ENCODE measurements at places on chromosomes 2 and 18.

DNA sequence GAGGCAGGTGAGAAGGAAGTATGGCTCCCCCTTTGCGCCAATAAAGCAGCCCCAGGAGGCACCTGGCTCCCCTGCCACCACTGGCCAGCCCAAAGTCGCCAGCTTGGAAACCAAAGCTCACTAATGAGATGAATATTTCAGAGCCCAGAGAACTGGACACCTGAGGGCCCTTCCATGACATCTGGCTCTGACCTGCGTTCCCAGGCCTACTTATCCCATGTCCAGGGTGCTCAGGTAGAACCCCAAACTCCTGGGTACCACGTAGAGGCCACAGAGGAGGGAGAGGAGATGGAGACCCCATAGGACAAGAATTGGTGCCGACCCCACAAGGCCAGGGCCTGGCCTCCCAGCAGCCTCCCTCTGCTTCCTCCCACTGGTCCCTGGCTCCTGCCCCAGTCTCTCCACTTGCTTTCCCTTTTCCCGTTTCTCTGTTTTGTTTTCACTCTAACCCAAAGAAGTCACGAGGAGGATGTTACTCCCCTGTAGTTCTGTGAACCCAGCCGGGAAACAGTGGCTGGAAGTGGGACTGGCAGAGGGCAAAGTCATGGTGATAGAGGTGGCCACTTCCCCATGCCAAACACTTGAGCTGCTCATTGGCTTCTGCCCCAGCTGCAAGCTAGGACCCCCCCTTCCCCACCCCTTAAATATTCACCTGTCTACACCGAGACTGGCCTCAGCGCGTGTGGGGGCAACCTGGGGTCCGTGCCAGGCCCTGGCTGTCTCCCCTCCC is 820 bp downstream of the TMBIM1 start:
- DNase-seq = no peak

- no peak for DNase-seq
Observed at GRCh38 chr2:57733956-57734355, 312.6 kb upstream of the VRK2 start.

DNA sequence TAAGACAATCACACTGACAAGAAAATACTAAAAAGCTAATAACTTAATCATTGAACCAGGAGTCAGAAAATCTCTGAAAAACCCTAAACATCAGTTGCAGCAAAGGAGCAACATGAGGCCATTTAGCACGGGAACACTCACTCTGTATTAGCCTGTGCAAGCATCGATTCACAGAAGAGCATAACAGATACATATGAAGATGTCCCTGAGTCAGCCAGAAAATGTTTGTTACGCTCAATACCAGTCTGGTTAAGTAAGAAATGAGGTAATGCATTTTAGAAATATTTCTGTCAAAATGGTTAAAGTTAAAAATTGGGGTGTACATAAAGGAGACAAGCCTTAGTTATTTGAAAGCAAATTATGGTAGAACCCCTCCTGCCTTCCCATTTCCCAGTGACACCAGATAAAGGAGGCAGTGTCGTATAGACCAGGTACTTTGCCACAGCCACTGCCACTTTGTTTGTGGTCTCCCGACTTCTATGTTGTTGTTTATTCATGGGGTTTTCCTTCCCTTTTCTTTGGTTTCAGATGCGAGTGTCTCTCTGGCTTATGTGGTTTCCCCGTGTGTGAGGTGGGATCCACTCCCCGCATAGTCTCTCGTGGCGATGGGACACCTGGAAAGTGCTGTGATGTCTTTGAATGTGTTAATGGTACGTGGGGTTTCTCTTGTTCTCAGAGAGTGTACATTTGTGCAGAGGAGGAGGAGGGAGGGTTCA is 108.6 kb downstream of the CRIM1 start:
- DNase-seq = no peak

DNA sequence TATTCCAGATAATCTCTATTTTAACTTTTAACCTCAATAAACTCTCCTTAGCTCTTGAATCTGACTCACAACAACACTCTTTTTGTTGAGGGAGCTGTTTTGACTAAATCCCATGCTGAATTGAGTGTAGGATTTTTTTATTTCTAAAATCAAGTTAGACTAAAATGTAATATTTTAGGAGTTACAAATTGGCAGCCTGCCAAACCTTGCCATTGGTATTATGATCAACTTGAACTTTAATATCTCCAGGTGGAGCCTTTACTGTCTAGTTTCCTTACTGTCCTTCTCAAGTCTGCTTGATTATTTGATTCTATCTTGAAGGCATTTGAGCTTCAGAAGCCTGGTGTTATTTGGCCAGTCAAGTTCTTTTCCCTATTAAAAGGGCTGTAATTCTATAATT is 8.7 kb downstream of the PIKFYVE start:
- peak; percentile 1 for DNase-seq

GRCh38 chr2:28228434-28228995 is 164.1 kb upstream of the FOSL2 start:
- no peak for DNase-seq

GRCh38 chr2:118530976-118531375 is 316.5 kb downstream of the EN1 start:
- no peak for DNase-seq

- DNase-seq = no peak
Observed at GRCh38 chr2:41668529-41668928, 379.3 kb upstream of the PKDCC start.

GRCh38 chr2:221569871-221570270 is 2.2 kb downstream of the EPHA4 start:
- DNase-seq = no peak

GRCh38 chr2:231633241-231633976 is 40.7 kb downstream of the TEX44 start:
- no peak for DNase-seq

- DNase-seq = no peak
Observed at GRCh38 chr2:46163098-46163430, 134.1 kb upstream of the EPAS1 start.

- no peak for DNase-seq
Observed at GRCh38 chr2:220278022-220278421, 650.6 kb downstream of the SLC4A3 start.

DNA sequence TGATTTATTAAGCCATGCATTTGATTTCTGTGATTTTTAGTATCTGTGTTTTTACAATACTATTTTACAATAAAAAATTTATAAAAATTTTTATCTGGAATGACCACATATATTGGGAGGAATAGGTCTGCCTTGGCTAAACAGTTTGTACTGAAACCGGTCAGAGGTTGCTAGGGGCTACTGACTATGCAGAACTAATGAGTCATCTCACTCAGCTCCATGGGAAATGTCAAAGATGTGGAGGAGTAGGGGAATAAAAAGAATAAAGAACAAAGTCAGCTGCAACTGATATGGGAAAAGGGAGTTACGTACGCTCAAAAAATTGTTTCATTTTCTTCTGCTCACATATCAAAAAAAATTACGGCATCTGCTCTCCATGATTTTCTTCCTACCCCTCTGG is 8.6 kb upstream of the TMEM163 start:
- no peak for DNase-seq

DNA sequence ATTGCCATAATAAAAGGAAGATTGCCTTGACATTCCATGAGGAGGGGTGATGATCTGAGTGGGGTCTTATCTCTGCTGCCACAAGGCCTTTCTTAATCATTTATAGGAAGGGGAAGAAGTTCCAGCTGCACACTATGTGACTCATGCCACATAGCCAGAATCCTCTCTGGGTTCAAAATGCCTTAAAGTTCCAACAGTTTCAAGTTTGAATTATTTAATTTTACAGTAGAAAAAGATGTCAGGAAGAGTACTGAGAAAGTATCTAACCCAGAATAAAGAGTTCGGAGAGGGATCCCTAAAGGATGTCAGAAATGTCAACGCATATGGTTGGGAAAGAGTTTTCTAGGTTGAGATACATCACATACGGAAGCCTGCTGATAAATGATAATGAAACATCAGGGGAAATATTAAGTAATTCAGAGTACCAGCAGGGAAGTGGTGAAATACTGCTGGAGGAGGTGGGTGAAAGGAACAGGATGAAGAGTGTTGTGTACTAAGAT is 999.9 kb downstream of the TSN start:
- DNase-seq = no peak

- no peak for DNase-seq
Observed at GRCh38 chr2:9809448-9810088, 33.7 kb upstream of the TAF1B start.

DNA sequence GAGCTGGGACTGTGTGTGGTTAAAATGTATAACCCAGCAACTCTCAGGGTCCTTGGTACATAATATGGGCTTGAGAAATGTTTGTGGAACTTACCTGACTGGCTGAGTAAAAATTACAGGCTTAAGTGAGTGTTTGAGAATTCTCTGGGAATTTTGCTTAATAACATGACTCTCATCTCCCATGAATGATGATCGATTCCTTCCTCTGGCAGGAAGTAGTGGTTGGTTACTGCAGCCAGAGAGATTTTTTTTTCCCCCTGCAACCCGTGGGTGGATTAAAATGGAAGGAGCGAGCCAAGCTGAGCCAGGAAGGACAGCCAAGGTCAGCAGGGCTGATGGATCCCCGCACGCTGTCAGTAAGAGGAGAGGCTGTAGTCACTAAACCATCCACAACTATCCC is 40.6 kb upstream of the RFX8 start:
- no peak for DNase-seq

- no peak for DNase-seq
Observed at GRCh38 chr2:8542381-8543059, 139.3 kb upstream of the ID2 start.

All from NCI-H2171 treated with DMSO at 0.1 percent for 48 hours (cell line).